Stimulated activated CD8-positive, alpha-beta memory T cell treated with anti-CD3 and anti-CD28 coated beads, Interleukin-15, amount 100 ng/mL, for 48 hours (primary cell): ENCODE measurements at places on chromosomes 11 and 22.

DNA sequence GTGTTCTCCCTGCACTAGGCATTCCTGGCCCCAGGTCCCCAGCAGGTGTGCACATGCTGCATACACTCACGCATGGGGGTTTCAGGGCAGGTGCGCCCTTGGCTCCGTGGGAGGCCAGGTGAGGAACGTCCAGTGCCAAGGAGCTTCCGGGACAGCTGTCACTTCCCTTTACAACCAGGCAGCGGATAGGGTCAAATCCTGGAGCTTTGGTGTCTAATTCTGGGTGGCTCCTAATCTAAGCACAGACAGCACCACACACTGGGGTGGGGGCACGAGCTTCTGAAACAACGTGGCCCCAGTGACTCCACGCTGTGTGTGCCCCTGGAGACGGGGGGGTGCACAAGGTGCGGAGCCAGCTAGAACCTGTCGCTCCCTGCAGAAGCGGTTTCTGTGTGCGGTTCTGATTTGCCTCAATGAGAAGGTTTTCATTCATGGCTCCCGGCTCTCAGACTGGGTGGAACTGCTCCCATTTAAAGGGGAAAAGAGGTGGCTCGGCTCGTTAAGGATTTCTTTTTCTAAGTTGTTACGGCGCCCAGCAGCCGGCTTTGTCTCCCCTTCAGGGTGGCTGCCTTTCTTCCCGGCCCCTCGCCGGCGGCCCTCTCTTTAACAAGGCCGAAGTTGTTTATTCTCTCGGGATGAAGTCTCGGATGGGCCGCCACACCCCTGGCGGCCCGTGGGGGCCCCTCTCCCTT, 5.0 kb downstream of the CCND1 start:
- DNase-seq, result no peak

DNA sequence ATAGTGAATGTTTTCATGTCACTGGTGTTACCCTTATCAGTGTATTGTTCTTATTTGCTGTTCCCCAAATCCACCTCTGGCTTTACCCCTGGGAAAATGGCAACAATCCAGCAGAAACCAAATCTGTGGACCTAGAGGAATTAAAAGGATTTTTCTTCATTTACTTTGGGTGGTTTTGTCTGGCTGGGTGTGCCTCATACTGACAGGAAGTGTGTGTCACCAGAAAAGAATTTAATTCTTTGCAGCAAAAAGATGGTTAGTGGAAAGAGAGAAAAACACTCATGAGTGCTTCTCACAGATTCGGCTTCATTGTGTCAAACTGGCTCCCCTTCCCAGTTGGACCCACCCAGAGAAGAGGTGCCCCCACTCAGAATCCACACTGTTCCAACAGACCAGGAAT, 38.9 kb downstream of the FZD4 start:
- DNase-seq, result no peak

DNA sequence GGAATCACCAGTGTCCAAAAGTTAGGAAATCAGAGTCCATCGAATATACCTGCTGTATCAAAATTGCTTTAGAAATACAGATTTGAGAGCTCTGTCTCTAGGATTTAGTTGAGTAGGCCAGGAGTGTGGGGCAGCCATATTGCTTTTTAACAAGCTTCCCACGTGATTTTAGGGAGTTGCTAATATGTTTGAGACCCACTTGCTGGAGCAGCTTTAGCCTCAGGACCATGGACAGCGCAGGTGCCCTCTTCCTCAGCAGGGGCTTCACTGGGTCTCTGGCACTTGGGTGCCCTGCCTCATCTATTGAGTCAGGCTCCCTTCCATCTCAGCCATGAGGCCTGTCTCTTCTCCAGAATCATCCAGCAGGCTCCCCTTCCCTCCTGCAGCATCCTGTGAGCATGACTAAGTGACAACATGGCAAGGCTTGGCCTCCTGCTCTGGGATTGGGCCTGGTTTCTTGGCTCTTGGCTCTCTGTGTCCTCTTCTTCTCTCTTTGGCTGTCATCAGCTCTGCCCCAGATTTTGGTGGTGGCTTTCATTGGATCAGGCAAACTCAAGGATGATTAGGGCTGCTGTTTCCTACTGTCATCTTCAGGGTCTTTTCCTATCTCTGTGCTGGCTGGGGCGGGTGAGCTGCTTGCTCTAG, 70.0 kb downstream of the SGSM1 start:
- no peak for DNase-seq

- DNase-seq, result no peak
Measured at GRCh38 chr22:20061481-20061861, 18.6 kb upstream of the DGCR8 start.

DNA sequence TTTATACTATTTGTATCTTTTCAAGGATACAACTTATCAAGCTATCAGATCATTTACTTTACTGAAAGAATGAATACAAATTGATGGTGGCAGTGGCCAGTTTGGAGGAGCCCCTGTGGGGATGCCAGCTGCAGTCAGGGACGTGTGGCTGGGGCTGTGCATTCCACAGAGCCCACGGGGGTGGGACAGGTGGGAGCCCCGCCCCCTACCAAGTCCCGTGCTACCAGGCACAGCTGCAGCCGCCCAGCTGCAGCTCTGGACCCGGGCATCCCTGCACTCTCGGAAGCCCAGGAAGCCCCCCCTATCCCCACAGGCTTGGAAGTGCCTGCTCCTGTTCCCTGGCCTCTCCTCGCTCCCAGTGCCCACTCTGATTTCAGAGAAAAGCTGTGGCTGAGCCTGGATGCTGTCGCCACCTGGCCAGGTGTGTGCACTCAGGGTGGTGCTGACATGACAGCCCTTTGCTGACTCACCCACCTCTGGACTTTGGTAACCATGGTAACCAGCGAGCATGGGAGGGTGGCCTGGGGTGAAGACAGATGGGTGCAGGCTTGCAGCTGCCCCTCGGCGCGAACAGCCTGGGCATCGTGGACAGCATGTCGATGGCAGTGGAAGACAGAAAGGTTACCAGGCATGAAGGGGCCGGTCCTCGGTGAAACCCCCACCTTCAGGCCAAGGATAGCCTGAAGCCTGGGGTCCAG, 138.1 kb downstream of the SBF2 start:
- DNase-seq, result no peak

DNA sequence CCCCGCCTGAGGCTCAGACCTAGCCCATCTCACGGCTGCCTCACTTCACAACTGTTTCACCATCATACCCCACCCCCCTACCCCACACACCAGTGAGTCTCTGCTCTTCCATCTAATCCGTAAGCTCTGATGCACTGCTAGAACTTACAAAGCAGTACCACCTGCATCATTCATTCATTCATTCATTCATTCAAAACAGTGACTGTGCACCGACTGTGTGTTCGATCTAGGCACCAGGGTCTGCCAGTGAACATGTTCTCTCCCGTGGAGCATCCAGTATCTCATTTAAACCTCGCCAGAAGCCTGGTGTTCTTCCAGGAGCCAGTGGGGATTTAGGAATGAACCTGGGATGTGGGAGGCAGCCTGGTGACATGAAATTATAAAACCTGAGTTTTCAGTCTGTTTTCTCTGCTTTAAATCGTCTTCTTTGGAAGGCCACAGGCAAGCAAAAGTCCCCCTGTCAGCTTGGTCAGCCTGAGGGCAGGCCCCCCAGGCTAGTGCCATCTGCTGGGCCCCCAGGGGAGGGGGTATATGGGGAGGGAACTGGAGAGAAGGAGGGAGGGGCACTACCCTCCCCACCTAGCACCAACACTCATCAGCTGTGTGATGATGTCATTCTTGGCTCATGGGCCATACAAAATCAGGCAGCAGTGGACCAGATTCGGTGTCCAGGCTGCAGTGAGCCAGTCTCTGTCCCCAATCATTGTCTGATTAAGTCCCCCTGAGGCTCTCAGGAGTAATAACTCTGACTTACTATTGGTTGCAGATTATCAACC, 18.4 kb downstream of the TMPRSS6 start:
- no peak for DNase-seq

- DNase-seq, result no peak
Measured at GRCh38 chr11:14132312-14132711, 169.8 kb downstream of the SPON1 start.

DNA sequence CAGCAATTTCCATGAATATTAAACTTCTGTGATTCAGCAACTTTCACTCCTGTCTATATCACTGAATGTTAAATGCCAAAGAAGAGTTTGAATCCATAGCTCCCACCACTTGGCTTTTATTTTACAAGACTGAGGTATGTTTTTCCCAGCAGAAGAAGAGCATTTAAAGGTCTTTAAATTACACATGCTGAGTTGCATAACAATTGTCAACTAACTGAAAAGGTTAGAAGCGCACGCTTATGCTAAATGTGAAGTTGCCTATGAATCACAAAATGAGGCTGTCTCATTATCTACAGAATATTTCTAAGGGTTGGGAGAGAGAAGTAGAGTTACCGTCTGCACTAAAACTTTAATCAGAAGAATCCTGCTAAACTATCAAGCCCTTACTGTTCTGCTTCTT, 1086.3 kb downstream of the FAM181B start:
- no peak for DNase-seq

- no peak for DNase-seq
Measured at GRCh38 chr11:122210367-122210997, 94.5 kb upstream of the BLID start.

DNA sequence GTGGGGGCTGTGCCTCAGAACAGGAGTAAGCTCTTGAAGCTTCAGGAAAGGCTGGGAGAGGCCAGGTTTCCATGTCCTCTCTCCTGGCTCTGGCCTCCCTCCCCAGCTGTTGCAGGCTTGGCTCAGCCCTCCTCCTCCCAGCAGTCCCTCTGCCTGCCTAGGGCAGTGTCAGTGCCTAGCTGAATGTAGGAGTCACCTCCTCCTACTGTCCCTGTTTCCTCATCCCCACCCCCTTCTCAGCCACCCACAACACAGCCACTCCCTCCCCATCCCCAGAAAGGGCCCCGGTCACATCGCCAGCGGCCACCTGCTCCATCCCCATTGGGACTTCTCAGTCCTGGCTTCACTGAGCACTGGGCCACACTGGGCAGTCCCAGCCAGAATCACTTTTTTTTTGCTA, 2.9 kb upstream of the FBLN1 start:
- DNase-seq, result no peak

DNA sequence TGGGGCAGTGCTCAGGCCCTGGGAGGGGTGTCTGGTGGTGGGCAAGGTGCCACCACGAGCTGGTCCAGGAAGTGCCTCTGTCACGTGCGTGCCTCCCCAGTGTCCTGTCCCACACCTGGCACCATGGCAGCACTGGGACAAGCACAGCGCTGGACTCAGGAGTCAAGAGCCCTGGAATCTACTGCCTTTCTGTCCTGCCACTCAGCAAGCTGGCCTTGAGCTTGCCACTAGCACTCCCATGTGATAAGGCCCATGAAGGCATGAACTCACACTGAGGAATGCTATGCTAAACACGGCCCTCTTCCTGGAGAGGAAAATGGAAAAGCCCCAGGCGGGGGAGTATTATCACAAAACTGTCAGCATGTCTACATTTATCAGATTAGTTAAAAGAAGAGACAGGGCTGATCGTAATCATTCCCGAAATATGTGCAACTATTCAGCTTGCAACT, 50.7 kb upstream of the SLC35C1 start:
- DNase-seq, result no peak

DNA sequence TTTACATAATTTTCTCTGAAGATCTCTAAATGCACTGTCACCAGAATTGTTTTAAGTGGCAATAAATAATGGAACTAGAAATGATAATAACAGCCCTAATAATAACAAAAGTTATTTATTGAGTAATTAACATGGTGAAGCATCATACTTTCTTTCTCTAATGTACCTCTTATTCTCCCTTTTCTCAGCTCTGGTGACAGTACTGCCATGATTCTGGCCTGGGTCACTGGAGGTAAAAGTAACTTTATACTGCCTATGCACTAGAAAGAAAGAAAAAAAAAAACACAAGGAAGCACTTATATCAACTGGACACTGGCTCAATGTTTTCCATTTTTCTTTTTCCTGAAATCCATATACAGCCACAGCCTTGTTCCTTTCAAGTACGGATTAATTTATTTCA, 43.7 kb downstream of the CADM1 start:
- DNase-seq, result no peak

DNA sequence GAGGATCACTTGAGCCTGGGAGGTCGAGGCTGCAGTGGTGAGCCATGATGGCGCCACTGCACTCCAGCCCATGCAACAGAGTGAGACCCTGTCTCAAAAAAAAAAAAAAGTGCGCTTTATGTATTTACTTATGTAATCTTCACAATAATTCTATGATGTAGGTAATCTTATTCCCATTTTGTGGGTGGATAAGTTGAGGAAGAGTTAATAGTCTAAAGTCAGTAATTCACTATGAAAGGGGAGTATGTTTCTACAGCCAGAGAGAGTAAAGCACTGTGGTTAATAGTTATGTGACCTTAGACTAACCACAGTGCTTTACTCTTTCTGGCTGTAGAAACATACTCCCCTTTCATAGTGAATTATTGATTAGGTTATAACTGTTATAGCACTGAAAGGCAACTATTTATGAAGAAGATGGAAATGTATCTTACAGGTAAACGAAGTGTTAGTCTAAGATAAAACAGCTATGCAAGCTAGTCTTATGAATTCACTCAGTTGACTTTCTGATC, 11.9 kb downstream of the CTR9 start:
- no peak for DNase-seq

GRCh38 chr22:45754822-45755221, 83.2 kb downstream of the ATXN10 start:
- DNase-seq, result no peak

DNA sequence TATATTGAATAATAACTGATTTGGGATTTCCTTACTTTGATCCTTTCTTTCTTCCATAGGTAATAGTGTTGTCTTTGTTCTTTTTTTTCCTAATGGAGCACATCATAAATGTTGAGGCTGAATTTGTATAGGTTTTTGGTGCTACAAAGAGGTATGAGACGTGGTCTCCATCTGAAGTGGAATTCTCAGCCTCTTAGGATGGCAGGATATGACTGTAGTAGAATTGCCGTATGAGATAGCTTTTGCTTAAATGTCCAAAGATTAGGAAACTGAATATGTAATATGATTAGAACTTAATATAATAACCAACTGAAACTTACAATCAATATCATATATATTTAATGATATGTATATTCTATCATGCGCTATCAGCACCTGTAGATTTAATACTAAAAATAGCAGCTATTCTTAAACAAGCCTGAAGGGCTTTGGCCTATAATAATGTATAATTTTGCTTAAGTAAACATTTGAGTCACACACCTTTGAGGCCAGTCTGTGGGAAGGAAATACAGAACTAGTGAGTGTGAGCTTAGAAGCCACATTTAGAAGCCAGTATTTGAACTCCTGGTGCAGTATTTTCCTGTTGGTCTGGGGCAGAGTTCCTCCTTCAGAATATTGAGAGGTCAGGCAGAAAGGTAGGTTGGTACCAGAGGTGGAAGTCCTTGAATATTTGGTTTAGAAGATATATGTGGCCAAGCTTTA, 62.6 kb downstream of the SWAP70 start:
- no peak for DNase-seq
